NCI-H446 (cell line): ENCODE measurements at places on chromosomes 7 and 10.

GRCh38 chr7:81014266-81014665 is 95.4 kb upstream of the SEMA3C start:
- DNase-seq = no peak

- DNase-seq = no peak
Observed at GRCh38 chr7:85883-86515, 106.4 kb upstream of the FAM20C start.

DNA sequence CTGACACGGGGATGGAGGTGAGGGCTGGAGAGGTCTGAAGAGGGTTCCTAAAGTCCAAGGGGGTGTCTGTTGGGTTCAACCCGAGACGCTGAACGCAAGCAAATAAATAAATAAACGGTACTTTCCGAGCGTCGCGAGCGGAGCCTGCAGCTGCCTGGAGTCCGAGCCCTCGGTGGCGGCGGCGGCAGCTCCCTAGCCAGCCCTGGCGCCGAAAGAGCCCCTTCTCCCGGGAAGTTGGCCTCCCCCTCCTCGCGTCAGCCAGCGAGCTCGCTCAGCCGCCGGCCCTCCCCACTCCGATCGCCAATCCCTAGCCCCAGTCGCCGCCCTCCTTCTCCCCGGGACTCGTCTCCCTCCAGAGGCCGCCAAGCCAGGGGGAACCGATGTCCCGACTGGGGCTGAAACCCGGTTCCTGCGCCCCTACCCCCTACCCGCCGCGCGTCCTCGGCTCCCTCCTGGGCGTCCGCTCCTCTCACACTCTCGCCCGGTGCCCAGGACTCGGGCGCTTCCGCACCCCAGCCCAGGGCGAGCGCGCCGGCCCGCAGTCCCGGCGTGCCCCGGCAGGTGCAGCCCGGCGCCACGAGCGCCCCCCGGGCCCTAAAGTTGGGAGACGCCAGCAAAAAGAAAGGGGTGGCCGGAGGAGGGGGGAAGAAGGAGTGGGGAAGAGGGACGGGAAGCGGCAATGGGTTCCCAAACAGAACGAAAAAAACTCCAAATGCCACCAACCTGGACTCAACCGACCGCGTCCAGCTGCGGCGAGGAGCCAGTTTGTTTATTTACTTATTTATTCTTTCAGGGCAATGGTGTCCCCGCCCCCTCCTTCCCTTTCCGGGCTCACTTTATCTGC is at the start of gene GFRA1:
GFRA1 (minus strand) TSS at position 767 of the 844 bp plus-strand sequence. CDS start 1,177 bp downstream, outside the sequence.
- DNase-seq = no peak

GRCh38 chr10:62842983-62843382 is 26.8 kb upstream of the EGR2 start:
- DNase-seq = no peak

GRCh38 chr10:26831936-26832335 is 28.8 kb downstream of the ABI1 start:
- DNase-seq = no peak

DNA sequence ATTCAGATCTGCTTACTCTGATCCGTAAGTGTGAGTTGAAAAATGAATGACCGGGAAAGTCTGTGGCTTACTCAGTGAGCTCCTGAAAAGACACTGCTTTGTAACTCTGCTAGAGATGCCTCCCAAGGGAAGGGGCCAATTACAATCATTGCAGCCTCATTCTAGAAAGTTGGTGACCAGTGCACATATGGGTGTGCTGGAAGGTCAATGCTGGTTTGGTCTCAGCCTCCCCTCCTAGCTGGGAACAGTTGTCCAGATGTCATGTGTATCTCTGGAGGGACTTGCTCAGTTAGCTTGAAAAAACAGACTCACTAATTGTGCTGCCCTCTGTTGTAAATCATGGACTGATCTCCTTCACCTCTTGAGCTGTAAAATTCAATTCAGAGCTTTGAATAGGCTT is 405.0 kb downstream of the ADRA2A start:
- no peak for DNase-seq

DNA sequence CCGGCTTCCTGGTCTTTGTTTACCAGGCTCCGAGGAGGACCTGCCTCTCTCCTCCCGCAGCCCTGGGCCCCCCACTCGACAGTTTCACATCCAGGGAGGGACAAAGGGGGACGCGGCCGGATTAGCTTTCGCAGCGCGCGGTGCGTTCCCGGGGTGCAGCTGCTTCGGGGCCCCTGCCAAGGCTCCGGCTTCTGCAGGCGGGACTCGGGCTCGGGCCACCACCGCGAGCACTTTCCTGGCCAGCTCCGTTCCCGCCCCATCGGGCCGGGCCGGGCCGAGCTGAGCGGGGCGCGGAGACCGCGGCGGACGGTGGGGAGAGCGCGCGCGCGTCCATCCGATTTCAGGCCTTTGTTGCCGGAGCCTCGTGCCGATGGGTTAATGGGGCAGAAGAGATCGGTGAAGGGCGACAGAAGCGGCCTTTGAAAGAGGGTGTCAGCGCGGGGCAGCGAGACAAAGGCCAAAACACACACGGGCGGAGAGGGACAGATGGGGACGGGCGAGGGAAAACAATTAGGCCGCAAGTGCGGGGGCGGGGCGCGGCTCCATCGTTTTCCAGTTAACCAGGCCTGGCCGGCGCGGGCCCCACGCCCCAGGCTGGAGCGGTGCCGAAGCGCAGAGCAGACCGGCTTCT is 8.5 kb upstream of the UNCX start:
- no peak for DNase-seq

DNA sequence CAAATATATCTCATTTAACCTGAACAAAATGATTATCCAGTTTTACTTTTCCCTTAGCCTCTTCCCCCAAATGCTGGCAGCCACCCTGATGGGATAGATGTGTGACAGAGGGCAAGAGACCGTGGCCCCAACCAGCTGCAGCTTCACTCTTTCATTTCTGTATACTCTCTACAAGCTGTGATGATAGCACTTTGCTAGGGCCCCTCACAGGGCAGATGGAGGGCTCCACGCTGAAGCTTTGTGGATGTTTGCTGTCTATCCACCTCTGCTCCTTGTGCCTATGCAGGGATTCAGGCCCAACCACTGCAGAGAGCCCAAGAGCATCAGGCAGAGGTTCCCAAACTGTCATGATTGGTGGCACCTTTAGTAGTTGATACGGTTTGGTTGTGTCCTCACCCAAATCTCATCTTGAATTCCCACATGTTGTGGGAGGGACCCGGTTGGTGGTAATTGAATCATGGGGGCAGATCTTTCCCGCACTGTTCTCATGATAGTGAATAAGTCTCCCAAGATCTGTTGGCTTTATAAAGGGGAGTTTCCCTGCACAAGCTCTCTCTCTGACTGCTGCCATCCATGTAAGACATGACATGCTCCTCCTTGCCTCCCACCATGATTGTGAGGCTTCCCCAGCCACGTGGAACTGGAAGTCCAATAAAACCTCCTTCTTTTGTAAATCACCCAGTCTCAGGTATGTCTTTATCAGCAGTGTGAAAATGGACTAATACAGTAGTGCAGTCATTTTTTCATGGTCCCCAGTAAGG is 20.1 kb downstream of the HTRA1 start:
- no peak for DNase-seq

DNA sequence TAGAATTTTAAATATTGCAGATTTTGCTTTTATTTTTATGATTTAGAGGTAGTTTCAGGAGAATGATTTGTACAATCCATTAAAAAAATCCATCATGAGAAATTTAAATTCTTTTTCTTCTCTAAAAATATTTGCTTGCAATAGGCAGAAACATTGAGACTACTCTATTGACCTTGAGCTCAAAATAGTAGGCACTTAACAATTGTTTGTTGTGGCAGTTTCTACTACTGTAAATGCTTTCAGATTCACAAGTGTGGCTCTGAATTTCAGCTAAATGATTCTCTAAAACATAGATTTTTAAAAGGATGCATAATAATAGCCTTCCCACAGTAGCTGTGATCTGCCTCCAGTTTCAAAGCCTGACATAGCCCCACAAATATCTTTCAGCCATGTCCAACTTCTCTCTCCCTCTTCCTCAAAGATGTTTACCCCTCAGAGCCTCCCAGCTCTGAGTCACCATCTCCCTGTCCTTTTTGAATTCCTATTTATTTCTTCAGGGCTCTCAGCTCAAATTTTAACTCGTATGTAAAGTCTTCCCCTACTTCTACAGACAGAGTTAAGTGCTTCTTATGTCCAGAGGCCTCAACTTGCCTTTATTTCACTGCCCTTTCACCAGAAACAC is 160.5 kb downstream of the AOAH start:
- DNase-seq = no peak

GRCh38 chr7:37445790-37446189 is 2.9 kb downstream of the ELMO1 start:
- no peak for DNase-seq

GRCh38 chr10:91944880-91945630 is 21.5 kb downstream of the BTAF1 start:
- no peak for DNase-seq

DNA sequence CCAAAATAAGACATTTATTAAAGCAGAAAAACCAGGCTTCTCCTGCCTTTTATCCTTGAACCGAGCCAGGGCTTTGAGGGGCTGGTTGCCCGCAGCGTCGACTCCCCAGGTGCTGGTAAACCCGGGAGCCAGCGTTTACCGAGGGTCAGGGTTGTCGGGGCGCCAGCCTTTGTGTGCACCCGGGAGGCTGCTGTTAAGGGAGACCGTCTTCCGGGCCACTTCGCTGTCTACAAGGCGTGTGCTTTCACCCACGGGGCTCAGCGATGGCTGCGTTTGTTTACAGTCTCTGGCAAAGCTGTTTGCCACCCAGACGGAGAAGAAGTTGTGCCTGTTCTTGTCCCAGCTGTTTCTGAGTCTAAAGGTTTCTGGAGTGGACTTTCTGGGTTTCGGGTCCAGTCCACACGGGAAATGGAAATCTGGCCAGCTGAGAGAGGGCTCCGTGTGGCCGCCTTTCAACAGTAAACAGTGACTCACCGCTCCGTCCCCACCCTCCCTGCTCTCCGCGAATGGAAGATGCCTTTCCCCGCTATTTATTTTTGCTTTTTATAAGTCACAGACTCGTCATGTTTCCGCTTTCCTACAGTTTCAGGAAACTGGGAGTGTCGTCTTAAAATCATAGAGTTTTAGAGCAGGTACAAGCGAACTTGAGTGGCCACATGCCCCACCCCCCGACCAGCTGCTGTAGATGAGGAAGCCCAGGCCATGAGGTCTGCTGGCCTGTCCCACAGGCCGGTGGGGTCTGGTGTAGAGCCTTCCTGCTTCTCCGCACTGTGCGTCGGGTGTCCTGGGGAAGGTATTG is 2.2 kb downstream of the MAFK start:
- no peak for DNase-seq

DNA sequence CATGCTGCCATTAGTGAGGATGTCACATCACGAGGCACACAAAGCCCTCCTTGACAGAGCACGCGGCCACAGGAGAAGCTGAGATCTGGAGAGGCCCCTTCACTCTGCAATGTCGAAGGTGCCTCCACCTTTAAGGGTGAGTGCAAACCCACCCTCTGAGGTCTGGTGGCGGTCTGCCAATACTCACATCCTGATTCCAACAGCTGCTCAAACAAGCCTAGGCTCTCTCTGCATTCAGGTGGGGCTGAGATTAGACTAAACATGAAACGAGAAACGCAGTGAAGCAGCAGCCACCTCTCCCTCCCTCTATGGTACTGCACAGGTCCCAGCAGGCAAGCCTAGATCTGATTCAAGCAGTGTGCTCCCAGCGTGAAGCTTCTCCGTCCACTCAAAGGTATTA is 151.8 kb downstream of the TCERG1L start:
- no peak for DNase-seq

- DNase-seq = no peak
Observed at GRCh38 chr7:35723011-35723410, 28.1 kb upstream of the HERPUD2 start.

GRCh38 chr10:59124187-59124586 is 52.3 kb upstream of the PHYHIPL start:
- DNase-seq = no peak

- no peak for DNase-seq
Observed at GRCh38 chr10:23174074-23174976, 17.8 kb upstream of the PTF1A start.

DNA sequence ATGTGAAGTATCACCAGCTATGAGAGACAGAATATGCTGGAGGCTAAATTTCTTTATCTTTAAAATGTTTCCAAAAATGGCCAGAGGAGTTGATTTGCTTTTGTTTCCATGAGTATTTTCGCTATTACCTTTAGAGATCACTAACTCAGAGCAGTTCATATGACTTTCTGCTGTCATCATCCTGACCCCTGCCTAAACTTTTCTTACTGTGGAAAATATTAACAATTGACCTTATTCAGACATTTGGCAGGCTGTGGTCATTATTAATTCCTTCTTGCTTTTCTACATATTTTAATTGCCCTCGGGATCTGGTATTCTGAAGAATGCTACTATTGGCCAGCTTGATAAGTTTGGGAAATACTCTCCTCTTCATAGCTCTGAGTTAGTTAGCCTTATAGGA is 156.5 kb downstream of the EXOC4 start:
- no peak for DNase-seq

- DNase-seq = no peak
Observed at GRCh38 chr7:90474284-90475210, 5.1 kb downstream of the PTTG1IP2 start.

DNA sequence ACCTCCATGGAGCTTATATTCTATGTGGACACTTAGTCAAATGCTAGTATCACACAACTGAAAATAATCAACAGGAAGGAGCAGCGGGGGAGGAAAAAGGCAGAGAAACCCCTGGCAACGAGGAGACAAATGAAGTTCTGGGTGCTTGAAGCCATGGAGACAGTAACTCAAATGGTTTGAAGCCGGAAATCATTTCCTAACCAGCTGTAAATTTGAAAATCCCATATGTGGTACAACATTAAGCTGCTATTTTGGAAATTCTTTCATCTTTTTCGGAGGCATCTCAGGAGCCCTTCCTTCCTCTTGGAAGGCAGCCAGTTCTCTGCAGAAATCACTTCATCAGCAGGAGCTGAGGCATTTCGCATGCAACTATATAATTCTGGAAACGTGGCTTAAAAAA is 91.4 kb downstream of the PPP1R3C start:
- DNase-seq = peak; percentile 6

DNA sequence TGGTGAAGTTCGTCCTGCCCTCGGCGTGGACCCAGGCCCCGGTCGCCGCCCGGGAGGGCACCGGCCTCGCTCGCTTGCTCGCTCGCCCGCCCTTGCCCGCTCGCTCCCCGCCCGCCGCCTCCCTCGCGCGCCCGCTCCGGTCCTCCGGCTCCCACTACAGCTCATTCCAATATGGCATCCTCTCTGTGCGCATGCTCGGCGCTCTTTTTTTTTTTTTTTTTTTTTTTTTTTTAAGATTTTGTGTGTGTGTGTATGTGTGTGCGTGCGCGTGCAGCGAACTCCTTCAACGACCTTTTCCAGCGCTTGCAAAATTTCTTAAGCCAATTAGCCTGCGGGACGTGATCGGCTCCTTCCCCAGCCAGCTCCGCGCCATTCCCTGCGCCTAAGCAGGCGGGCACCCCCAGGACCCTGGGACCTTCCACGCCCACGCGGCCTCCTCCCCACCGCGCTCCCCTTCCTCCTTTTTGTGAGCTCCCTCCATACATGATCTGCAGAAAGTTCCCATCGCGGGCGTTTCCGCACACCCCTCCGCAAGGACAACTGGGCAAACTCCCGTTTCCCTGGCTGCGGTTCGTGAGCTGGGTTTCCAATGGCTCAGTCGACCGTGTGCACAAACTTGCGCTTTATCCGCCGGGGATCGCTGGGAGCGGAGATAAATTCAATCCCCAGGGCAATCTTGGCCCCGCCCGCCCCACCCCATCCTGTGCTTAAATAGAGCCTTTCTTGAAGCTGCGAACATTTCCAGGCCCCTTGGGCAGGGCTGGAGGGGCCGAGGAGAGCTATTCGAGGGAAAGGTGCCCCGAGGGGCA is at the start of gene SFMBT2:
SFMBT2 (minus strand) TSS at position 173 of the 809 bp plus-strand sequence. CDS start 29,136 bp downstream, outside the sequence.
- DNase-seq = no peak

GRCh38 chr7:30548845-30549244 is 44.2 kb upstream of the GGCT start:
- DNase-seq = peak; percentile 77
